Hematopoietic multipotent progenitor cell treated with erythropoietin and hydrocortisone succinate and interleukin-3 and kit ligand, for 8 days (in vitro differentiated cells): ENCODE measurements at places on chromosomes 2 and 18.

- DNase-seq = no peak
Measured at GRCh38 chr2:32384529-32384928, 27.7 kb downstream of the BIRC6 start.

- no peak for DNase-seq
Measured at GRCh38 chr18:41126541-41127235, 828.3 kb upstream of the PIK3C3 start.

- no peak for DNase-seq
Measured at GRCh38 chr2:181858600-181858999, 32.9 kb upstream of the ITPRID2 start.

- no peak for DNase-seq
Measured at GRCh38 chr2:75476761-75477160, 84.0 kb downstream of the EVA1A start.

DNA sequence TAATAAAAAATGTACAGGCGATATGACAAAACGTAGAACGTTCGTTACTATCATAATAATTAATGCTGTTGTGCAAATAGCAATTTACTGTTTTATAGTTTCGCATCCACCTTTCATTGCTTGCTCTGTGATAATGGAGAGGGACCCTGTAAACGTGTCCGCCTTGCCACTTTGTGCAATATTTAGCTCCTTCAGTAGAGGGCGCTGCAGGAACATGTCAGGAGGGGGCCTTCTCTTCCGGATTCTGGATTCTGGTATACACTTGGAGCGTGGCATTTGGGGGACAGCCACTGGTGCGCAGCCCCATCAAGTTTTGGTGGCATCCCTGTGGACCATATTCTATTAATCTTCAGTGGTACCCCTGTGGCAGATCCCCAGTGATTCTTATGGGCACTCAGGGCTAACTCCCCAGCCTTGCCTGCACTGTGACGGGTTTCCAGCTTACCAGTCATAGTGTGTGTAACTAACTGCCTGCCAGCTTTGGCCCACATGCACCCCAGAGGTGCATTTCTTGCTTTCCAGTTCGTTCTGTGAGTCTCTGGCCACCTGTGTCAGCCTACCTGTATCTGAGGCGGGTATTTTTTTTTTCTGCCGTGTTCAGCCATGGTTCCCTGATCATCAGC is 140.3 kb downstream of the CYRIA start:
- DNase-seq = peak; percentile 55

- DNase-seq = peak; percentile 37
Measured at GRCh38 chr2:173997269-173997668, 32.1 kb upstream of the SP3 start.

GRCh38 chr18:74500372-74500771 is 4.2 kb downstream of the CNDP2 start:
- no peak for DNase-seq

DNA sequence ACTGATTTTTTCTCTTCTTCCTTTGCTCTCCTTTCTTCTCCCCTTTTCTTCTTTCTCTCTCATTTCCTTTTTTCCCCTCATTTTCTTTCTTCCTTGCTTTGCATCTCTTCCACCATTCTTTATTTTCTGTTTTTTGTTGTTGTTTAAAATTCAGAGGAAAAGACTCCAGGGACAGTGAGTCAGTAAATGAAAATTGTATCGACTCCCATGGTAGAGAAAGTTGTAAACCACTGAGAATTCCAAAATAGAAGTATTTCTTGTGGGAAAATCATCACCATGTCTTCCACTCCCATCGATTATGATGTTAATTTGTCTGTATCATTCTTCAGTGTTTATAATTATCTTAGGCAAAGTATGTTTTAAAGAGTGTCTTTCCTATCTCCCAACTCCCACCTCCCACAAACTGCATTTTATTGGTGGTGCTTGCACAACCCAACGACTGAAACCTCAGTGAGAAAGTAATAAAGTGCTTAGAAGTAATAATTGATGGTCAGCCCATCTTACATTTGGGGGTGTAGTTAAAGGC is 134.3 kb downstream of the IRS1 start:
- DNase-seq = no peak

DNA sequence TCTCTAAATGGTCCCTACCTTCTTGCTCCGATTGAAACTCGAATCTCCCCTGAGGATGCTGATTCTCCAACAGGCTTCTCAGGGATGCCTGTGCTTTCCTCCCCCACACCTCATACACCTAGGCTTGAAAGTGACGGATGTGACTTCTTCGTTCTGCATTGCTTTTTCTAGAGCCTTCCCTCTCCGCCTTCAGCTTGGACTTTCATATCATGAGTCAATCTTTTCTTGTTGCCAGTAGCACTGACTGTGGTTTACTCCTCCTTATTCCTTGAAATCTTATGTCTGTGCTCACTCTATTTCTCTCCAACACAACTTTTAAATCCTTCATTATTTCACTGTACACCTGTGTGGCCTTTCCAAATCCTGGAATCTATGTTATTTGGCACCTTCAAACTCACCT is 451.4 kb downstream of the TMX3 start:
- no peak for DNase-seq
